Aorta (tissue), 5 donors: ENCODE measurements at places on chromosomes 11 and 22. TPM values are rescaled to one million over a fixed set of nuclear protein-coding genes. Genes with fewer than 3 reads are reported as not detected.
A peak's percentile ranks its signal among the peaks of the same experiment; 100 is the strongest.

GRCh38 chr11:123429913-123430720 lies at the start of gene GRAMD1B:
Gene GRAMD1B, plus strand, starts transcription at chr11:123430269. Its CDS starts 524 bp downstream, at chr11:123430793.
- DNase-seq: peak; percentile 81

- no peak for DNase-seq
Measured at GRCh38 chr11:116553482-116553881, 219.3 kb downstream of the BUD13 start.

The CDC42EP2 gene
- total RNA-seq: 16.2 TPM

GRCh38 chr22:50518606-50519005 lies 6.8 kb downstream of the SCO2 start:
- DNase-seq: no peak

DNA sequence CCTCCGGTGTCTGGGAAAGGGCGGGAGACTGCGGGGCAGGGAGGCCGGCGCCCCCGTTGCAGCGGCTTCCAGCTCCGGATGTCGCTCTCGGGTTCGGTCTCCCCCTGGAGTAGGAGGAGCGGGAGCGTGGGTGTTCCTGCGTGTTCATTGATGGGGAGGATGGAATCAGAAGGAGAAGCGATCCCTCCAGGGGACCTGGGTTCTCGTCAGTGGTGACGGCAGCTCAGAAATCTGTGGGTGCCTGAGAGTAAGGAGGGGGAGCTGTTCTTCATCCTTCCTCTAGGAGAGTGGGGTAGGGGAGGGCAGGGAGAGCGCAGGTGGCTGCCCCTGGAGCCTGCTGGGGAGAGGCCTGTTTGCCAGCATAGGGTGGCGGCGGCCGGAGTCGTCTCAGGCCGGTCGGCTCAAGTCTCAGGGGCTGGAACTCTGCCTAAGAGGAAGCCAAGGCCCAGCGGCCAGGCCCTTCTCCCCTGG lies 1.1 kb downstream of the UBASH3B start:
- DNase-seq: peak; percentile 79

The OR6A2 gene
- 0.26 TPM for total RNA-seq

GRCh38 chr22:24337894-24338645 lies 67.4 kb downstream of the SPECC1L start:
- DNase-seq: no peak

- DNase-seq: no peak
Measured at GRCh38 chr11:68538025-68538424, 77.5 kb downstream of the PPP6R3 start.

GRCh38 chr11:35330156-35330889 lies 89.0 kb downstream of the SLC1A2 start:
- no peak for DNase-seq
